GDM1 (cell line): ENCODE measurements at places on chromosomes 16 and 17.

DNA sequence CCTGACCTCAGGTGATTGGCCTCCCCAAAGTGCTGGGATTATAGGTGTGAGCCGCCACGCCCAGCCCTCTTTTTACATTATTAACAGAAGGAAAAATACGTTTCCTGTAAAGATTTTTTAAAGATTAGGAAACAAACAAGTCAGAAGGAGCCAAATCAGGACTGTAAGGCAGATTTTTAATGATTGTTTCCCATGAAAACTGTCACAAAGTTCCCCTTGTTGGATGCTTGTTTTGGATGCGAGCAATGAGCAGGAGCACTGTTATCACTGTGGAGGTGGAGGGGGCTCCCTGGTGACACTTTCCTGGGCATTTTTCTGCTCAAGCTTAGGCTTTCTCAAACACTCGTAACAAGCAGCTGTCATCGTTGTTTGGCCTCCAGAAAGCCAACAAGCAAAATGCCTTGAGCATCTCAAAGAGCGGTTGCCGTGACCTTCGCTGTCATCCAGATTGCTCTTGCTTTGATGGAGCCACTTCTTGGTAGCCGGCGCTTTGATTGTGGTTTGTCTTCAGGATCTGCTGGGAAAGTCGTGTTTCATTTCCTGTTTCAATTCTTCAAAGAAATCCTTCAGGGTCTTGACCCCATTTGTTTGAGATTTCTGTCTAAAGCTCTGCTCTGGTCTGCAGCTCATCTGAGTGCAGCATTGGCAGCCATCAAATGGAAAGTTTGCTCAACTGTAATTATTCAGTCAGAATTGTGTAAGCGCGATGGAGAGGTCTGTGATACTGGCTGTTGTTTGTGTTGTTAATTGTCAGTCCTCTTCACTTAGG is 128.7 kb downstream of the RPTOR start:
- no peak for DNase-seq

DNA sequence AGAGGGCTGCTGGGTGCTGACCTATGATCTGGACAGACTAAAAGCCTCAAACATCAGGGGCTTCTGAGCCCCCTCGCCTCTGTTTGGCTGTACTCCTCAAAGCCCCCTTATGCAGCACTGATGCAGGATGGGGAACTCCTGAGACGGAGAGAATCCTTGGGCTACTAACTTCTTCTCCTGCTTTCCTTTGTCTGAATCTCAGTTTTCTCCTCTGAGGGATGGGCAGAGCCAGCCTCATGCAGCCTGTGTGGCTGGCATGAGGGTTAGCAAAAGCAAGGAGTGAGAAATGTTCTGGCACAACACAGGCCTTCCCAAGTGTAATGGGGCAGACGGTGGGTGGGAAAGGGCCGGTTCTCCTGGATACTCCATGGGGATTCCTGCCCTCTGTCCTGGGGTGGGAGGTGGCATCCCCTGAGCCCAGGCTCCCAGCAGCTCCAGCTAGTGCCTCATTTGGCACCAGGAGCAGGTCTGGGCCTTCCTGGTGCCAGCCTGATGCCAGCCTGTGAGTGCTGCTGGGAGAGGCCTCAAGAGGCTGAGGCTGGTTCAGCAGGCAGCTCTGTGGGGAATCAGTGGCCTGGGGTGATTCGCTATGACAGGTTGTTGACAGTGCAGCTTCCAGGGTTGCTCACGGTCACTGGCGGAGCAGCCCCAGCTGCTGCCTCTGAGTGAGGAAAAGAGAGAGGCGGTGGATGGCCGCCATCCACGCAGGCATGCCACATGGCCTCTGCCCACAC is 4.0 kb upstream of the BRD7 start:
- no peak for DNase-seq

GRCh38 chr16:30786936-30787612 is at the start of gene ZNF629:
TSS of gene ZNF629 (minus strand) at chr16:30787205. CDS start at chr16:30784482, 2,723 bp downstream.
- no peak for DNase-seq

GRCh38 chr16:73232555-73233328 is 184.8 kb upstream of the ZFHX3 start:
- DNase-seq: no peak

DNA sequence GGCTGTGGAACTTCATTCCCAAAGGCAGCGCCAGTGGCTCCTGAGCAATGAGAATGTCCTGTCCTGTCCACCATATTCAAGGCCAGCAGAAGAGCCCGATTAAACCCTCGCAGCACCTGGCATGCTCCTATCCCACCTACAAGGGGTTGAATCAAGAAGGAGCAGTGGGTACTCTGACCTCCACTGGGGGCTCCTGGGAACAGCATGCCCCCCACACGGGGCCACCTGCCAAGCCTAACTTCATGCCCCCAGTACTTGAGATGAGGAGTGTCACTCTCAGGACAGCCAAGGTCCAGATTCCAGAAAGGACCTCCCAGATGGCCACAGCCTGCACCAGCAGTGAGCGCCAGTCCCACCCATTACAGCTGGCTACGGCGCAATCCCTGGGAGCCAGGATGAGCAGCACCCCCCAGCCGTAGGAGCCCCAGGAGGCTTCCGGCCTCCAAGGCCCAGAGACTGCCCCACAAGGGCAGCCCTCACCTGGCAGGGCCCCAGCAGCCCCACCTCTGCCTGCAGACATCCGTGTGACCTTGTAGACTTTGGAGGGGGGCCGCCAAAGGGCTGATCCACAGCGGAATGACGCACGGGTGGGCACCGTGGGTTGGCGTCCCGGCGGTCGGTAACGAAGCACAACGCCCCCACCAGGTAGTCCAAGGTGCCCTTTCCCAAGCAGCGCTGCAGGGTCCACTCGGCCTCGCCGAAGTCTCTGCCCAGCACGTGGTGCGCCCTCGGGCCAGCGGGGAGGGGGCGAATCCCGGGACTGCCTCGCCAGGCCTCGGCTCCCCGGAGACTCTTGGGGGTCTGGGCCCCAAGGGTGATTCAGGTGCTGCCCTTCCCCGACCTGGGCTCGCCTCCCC is 1.0 kb upstream of the MPDU1 start:
- no peak for DNase-seq

DNA sequence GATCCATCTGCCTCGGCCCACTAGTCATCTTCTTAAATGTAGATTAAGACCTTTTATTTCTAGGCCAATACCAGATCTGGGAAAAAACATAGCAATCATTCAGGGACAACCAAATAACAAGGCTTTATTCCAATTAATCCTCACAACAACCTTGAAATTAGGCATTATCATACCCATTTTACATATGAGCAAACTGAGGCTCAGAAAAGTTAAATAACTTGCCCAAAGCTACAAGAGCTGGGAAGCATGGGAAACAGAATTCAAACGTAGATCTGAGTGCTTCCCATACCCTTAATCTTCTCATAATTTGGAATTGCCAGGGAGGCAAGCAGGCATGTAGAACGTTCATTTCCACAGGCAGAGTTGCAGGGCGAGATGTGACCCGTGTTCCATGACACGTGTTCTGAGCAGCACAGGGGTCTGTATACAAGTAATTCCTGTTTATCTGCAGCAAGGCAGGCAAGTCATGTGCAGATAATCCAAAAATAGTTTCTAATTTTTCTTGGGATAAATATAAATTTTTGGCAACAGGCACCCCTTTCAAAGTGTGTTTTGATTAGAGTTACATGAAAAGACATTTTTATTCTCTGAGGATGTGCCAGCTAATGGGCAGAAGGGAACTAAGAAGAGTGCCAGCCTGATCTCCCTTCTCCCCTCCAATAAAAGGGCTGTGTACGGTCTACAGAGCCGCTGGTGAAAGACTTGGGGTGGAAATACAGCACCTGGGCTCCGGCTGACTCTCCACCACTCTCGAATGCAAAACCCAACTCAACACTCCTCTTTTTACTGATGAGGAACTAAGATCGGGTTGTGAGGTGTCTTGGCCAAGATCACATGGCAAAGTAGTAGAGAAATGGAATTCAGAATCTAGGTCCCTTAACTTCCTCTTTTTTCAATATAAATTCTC is 27.7 kb upstream of the MYOCD start:
- DNase-seq: no peak

GRCh38 chr17:50352072-50352692 is 6.3 kb downstream of the XYLT2 start:
- no peak for DNase-seq

- no peak for DNase-seq
Measured at GRCh38 chr17:78806451-78806850, 24.4 kb upstream of the CYTH1 start.

- DNase-seq: no peak
Measured at GRCh38 chr16:85673529-85674417, 15.0 kb downstream of the GINS2 start.

DNA sequence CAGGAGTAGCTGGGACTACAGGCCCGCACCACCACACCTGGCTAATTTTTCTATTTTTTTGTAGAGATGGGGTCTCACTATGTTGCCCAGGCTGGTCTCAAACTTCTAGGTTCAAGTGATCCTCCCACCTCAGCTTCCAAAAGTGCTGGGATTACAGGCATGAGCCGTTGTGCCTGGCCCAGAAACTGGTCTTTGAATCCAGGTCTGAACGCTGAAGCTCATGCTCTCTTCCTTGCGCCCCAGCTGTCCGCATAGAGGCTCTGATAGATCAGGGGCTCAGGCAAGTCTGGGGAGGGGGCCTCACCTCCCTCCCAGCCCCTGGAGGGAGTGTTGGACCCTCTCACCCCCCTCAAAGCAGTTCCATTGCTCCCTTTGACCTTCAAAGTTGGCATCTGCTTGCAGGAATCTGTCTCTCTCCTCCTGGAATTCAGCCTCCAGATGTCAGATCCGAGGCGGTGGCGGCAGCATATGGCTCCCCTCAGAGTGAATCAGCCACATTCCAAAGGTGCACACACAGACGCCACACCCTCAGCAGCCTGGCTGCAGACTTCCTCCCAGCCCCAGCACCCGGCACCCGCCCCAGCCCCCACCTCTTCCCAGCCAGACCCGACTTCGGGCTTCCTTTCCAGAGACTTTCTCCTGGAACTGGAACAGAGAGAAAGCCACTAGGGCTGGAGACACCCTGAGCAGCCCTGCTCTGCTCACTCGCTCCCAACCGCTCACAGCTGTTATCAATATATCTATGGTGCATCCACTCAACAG is 16.9 kb upstream of the GLIS2 start:
- no peak for DNase-seq

DNA sequence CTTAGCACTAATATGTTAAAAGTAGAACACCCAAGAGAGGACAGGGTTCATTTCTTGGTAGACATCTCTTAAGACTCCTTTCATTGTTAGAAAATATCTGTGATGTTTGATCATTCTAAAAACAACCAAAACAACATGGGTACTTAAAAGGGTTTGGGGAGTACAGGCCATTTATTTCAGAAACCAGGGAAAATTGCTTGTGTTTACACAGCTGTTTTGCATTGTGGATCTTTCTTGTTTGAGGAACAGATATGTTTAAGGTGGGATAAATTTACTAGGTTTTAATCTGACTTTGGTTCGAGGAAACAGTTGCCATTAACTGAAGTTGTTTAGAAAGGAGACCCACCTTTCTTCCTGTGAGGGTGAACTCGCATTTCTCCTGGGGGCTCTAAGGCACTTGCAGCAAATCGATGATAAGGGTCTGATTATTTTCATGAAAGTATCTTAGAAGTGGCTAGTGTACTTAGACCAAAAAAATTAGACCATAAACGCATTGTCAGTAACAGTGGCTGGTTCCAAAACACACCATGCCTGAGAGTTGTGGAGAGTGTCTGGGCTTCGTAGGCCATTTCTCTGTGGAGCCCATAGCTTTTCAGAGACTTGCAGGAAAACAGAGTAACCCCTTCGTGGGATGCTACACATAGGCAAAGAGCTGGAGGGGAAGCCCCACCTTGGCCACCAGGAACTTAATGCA is 17.6 kb downstream of the CLUAP1 start:
- no peak for DNase-seq

DNA sequence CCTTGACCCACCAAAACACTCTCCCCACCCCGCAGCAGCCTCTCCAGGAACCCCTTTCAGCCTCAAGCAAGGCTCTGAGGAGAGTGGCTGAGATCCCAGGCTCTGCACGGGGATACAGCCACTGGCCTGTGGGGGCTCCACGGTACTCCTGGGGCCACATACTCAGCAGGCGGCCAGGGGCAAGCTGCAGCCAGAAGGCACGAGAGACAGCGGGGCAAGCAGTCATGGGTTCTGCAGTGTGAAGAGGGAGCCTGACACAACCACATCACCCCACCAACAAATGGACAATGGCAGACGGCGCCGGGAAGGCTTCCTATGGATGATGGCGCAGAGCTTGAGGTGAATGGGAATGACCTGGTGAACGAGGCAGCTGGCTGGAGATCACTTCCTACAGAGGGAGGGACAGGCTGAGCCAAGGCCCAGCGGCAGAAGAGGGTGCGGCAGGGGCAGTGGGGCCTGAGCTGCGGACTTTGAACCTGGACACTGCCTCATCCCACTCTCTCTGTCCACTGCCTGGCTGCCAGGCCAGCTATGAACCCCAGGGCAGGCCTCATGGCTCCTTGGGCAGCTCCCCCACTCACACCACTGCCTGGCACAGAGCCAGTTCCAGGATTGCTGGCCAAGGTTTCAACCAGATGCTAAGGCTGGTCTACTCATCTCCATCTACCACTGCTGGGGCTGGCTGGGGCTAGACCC is 10.8 kb upstream of the BCAR1 start:
- DNase-seq: no peak
